ENCODE measurements at places on chromosomes 3 and 15. TPM values are rescaled to one million over a fixed set of nuclear protein-coding genes. Genes with fewer than 3 reads are reported as not detected.

GRCh38 chr3:155281912-155282311 is 11.6 kb downstream of the STRIT1 start:
- DNase-seq, result no peak

- no peak for DNase-seq
Observed at GRCh38 chr3:65019443-65020055, 331.7 kb upstream of the ADAMTS9 start.

DNA sequence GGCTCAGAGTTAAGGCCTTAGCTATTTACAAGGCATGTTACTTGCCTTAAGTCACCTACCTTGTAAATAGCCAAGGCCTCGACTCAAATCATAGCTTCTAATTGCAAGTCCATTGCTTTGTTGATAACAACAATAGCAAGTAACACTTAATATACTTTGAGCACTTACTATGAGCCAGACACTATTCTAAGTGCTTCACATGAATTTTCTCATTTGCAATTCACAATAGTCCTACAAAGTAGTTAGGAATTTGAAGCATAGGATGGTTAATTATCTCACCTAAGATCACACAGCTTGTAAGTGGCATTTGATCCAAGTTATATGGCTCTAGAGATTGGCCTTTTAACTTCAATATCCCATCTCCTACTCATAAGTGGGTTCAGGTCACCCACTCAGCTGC is 28.4 kb downstream of the SLC9A9 start:
- no peak for DNase-seq

DNA sequence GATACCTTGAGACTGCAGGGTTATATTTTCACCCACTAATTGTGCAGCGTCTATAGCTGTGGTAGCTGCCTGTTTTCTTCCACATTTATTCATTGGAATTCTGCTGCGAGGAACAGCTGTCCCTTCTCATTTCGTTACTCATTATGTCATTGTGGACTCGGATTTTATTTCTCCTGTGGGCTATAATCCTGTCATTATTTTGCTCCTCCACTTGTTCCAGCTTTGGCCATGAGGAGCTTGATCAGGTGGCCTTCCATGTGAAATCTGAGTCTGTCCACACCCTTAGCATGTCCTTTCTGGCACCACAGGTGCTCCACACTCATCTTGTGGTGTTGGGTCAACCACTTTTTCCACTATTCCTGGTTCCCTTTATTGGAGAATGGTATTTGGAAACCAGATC is 14.8 kb downstream of the LYSMD4 start:
- no peak for DNase-seq

Gene SCG5
- not detected for total RNA-seq

Gene ARL6IP5
- total RNA-seq, result 65.2 TPM

Gene DLEC1
- 4.4 TPM for total RNA-seq

Gene SENP8
- total RNA-seq, result 0.14 TPM

All from CD4-positive, alpha-beta T cell (primary cell).